CD4-positive, alpha-beta T cell treated with Interferon alpha-2 for 1 hour (primary cell): ENCODE measurements at places on chromosomes 12 and 14.

GRCh38 chr14:94129758-94130414 lies 482 bp upstream of the IFI27L2 start:
- DNase-seq = peak; percentile 33

GRCh38 chr14:31292937-31293616 lies 85.5 kb upstream of the HECTD1 start:
- no peak for DNase-seq

DNA sequence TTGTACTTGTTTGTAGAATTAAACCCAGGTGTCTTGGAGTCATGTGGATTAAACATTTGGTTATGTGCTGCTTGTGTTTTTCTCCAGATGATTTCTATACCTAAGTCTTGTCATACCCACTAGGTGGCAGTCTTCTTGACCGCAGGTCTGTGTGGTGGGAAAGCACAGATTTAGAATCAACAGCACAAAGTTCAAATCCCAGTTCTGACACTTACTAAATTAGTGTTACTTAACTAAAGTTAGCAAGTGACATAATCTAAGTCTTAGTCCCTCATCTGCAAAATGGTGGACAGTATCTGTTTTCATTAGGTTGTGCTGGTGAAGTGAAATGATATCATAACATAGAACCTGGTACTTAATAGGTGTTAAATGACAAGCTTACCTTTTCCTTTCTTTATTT lies 151.0 kb upstream of the ARHGAP5 start:
- DNase-seq = no peak

- no peak for DNase-seq
Observed at GRCh38 chr12:67827820-67828383, 161.3 kb upstream of the IFNG-AS1 start.

- DNase-seq = no peak
Observed at GRCh38 chr14:100698066-100698465, 28.6 kb upstream of the DLK1 start.

DNA sequence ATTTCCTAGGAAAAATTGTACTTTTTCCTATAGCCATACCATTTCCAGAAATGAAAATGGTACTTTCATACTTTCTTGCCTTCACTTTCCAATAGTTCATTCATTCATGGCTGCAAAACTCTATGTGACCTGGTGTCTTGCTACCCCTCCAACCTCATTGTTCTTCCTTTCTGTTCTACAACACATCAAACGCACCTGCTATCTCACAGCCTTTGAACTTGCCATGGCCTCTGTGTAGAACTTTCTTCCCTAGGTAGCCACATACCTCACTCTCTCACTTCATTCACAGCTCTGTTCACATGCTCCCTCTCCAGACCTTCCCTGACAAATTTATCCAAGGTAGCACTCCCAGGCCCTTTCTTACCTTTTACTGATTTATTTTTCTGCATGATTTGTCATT lies 149.2 kb downstream of the DUSP6 start:
- DNase-seq = no peak

DNA sequence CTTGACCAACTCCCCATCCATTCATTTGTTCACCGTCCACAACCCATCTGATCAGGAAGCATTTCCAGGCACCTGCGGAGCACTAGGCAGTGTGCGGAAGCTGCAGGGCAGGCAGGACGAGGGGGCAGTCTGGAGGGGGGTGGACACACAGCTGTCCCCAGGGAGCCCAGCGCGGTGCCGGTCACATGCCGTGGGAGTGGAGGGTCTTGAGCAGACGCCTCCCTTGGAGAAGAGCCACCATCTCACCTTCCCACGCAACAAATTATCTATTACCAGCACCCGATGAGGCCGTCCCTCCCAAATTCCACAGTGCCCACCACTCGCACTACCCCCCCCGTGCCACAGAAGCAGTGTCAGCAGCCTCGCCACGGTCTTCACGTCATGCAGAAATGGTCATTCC lies 10.8 kb downstream of the DLK1 start:
- DNase-seq = no peak

DNA sequence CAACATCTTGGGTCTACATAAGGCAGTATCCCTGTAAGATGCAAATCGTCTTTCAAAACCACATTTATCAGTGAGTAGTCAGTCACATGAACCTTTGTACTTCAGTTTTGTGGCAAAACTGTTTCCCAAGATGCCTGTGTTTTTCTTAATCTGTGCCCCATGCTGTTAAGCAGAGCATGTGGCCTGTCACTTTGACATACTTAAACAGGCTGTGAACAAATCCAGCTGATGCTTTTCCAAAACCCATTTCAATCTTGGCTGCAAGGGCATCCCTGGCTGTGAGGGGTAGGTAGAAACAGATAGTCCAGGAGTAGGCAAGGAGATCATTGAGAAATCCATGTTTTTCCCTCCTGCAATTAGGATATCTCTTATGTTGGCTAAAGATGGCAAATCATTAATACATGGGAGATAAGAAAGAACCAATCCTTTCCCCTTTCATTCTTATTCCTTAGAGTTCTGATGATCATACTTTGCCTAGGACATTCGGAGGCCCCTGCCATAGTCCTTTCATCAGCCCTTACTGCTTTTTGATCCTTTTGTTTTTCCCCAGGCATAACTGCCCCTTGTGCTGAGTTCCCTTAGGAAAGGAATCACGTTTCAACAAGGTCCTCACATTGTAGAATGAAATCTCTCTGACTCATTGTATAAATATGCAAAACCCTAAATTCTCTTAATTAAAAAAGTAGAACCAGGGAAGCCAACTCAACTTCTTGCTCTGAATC lies 121.1 kb upstream of the EEA1 start:
- no peak for DNase-seq

DNA sequence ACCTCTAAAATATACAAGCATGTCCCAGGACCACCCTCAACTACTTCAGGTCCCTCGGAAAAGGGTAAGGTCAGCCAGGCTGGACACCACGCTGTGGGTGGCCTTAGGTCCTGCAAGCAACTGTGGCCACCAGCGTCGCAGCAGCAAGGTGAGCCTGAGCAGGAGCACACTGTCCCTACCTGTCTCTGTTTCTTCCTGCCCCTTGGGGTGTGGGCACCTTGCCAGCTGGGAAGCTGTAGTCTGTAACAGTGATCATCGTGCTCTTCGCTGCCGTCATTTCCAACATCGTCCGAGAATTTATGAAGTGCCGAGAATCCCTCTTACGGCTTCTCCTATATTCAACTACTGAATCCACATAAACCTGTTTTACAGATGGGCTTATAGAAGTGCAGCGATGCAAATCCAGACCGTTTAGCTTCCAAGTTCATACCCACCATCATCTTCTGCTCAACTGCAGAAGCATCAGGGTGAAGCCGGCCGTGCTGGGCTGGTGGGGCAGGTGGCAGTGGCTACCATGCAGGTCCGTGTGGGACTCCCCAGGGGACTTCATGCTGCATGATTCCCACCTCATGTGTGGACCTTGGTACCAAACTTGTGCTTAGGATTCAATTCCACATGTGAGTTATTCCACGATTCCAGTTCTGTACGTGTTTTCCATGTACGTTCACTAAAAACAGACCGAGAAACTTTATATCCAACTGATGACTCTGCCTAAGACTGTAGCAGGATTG lies 361.3 kb upstream of the SFSWAP start:
- DNase-seq = no peak

DNA sequence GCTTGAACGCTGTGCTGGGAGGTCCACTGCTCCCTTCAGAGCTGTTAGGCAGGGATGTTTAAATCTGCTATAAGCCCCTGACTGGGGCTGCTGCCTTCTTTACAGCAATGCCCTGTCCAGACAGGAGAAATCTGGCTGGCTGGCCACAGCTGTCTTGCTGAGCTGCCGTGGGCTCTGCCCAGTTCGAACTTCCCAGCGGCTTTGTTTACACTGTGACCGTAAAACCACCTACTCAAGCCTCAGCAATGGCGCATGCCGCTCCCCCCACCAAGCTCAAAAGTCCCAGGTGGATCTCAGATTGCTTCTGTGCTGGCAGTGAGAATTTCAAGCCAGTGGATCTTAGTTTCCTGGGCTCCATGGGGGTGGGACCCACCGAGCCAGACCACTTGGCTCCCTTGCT lies 35.8 kb downstream of the CKAP4 start:
- DNase-seq = no peak

DNA sequence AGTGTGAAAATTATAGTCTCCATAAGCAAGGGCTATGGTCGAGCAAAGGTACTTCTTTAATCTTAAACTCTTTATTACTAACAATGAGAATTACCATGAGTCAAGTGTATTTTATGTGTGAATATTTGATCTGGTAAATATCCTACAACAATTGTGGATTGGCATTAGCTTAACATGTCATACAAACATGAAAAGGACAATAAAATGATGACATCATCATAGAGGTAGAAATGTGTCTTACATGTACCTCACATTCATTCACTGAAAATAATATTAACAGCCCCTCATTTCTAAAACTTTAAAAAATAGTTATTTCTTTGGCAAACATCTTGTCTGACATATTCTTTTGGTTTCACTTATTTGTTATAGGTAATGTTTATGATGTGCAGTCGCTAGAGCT lies 355.0 kb downstream of the NAV3 start:
- no peak for DNase-seq

DNA sequence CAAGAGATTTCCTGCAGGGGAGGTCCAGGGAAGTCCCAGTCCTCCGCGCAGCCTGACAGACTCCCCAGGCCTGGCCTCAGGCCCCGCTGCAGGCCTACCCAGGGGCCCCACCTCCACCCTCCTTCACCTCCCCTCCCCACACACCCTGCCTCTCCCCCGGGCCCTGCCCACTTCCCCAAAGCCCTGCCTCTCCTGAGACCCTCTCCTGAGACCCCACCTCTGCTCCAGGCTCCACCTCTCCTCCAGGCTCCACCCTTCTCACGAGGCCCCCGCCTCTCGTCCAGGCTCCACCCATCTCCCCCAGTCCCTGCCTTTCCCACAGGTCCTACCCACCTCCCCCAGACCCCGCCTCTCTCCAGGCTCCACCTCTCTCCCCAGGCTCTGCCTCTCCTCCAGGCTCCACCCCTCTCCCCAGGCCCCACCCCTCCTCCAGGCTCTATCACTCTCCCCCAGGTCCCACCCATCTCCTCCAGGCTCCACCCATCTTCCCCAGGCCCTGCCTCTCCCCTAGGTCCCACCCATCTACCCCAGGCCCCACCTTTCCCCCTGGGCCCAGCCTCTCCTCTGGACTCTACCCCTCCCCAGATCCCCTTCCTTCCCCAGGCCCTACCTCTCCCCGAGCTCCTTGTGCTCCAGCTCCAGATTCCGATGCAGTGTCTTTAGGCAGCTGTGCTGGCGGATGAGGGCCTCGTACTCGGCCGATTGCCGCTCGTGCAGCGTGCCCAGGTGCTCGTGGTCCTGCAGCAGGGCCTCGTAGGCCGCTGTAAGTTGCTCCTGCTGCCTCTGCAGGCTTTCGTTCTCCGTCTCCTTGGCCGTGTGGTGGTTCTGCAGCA lies 58.8 kb upstream of the GPR68 start:
- peak; percentile 61 for DNase-seq

DNA sequence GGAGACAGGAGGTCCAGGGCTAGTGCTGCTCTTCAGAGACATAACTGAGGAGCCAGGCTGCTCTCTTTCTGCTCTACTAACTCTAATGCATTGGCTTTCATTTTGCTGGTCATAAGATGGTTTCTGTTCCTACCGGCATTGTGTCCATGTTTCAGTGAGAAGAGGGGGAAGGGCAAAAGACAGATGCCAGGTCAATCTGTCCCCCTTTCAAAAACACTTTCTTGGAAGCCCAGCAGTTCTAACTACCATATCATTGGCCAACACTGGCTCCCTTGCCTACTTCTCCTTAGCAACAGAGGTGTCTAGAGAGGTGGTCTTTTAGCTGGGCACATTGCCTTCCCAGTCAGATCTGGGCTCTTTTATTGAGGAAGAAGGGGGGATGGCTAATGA lies 63.9 kb downstream of the TGFB3 start:
- DNase-seq = no peak

DNA sequence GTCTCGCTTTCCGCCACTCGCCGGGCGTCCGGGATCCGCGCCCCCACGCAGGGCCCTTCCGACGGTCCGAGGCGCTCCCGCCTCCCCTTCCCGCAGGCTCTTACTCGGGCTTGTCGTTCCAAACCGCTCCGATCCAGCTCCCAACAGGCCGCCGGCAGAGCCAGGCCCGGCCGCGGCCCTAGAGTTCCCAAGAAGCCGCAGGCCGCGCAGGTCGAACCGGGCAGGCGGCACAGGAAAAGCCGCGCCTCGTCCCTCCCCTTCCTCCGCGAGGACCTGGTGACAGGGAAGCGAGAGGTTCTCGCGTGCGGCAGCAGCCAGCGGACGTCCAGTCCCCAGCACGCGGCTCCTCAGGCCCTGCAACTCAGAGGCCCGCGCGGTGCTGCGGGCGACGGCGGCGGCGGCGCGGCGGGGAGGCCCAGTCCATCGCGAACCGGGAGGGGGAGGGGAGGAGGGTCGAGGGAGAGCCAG lies 272 bp downstream of the HECTD1 start:
- no peak for DNase-seq

DNA sequence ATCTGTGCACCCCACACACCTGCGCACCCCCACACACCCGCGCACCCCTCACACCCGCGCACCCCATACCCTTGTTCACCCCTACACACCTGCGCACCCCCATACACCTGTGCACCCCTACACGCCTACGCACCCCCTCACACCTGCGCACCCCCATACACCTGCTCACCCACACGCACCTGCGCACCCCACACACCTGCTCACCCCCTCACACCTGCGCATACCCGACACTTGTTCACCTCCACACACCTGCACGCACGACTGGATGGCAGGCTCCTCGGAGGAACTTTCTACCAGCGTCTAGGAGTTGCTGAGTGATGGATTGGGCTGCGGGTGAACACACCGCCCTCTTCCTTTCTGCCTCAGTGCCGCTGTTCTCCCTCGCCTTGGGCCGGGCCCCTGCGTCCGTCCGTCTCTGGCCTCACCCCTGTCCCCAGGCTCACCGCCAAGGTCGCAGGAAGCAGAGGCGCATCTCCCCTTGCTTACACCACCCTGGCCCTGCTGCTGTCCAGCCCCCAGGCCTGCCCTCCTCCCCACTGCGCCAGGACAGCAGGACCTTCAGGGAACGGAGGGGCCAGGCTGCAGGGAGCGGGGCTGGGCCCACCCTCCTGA lies 20.7 kb upstream of the TMEM106C start:
- DNase-seq = no peak

GRCh38 chr12:106709068-106709511 lies 65.4 kb upstream of the RIC8B start:
- no peak for DNase-seq

- DNase-seq = peak; percentile 77
Observed at GRCh38 chr12:108884116-108885012, 4.5 kb downstream of the DAO start.

GRCh38 chr14:103667671-103668070 lies 38.7 kb downstream of the KLC1 start:
- DNase-seq = no peak

- DNase-seq = no peak
Observed at GRCh38 chr14:94632305-94632590, 20.1 kb downstream of the SERPINA3 start.

GRCh38 chr12:109268896-109269295 lies 40.2 kb downstream of the FOXN4 start:
- DNase-seq = no peak
